ENCODE measurements at places on chromosomes 6 and 20.

- DNase-seq, result no peak
Observed at GRCh38 chr20:10014431-10014830, 20.4 kb upstream of the ANKEF1 start.

GRCh38 chr20:19335916-19336315, 123.5 kb downstream of the SLC24A3 start:
- no peak for DNase-seq

DNA sequence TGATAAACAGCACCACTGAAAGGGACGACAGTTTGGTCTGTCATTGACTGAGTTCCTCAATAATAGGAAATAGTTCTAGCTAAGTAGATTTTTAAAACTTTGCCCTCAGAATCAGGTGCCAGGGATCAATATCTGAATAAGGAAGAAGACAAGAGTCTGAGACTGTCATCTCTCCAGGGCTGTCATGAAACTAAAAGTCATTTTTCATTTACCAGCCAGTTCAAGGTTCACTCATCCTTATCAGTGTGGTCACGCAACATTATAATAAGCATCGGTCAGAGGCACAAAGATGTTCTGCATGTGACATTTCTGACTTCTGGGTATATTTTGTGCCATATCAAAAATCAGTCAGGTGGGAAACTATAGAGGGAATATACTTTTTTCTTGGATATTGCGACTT, 52.5 kb upstream of the E2F3 start:
- DNase-seq, result no peak

DNA sequence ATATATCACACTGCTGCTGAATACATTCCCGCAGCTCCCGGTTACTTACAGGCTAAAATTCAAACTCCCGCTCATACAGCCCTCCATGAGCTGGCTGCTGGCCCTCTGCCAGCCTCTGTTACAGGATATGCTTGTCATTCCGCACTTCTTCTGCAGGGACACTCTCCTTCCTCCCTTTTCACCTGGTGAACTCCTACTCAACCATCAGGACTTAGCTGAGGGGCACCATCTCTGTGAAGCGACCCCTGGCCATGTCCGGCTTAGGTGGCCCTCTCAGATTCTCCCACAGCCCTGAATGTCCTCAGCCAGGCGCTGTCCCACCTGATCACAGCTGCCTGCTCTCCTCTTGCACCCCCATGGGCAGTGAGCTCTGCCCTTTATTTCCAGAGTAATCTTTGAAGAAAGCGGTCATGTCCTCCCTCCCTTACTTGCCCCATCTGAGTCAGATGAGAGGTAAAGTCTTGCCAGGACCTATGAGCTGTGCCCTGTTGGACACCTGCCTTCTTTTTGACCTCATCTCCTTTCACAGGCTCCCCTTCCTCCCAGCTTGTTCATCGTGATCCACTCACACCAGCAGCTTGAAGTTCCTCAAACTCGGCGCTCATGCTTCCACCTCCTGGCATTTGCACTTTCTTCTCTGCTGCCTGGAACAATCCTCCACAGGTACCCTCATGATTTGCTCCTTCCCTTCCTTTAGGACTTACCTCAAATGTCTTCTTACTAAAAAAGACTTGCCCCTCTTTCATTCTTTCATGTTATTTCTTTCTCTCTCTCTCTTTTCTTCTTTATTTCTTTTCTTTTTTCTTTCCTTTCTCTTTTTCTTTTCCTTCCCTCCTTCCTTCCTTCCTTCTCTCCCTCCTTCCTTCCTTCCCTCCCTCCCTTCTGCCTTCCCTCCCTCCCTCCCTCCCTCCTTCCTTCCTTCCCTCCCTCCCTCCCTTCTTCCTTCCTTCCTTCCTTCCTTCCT, 5.6 kb downstream of the CYP24A1 start:
- no peak for DNase-seq

DNA sequence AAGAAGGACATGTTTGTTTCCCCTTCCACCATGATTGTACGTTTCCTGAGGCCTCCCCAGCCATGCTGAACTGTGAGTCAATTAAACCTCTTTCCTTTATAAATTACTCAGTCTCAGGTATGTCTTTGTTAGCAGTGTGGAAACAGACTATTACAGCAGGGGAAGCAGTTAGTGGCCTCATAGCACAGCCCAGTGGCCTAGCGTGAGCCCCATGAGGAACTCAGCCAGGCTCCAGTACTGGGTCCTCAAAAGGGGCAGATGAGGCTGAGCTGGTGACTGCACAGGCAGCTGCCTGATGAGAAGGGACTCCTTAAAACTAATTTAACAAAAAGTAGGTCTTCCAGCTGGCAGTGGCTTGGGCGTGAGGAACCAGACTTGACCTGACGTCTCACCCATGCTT, 399.9 kb downstream of the CDH26 start:
- DNase-seq, result no peak

GRCh38 chr6:31042806-31043205, 32.5 kb downstream of the MUC22 start:
- DNase-seq, result peak; percentile 13

GRCh38 chr6:136525586-136526195, 24.5 kb downstream of the MAP7 start:
- DNase-seq, result no peak

DNA sequence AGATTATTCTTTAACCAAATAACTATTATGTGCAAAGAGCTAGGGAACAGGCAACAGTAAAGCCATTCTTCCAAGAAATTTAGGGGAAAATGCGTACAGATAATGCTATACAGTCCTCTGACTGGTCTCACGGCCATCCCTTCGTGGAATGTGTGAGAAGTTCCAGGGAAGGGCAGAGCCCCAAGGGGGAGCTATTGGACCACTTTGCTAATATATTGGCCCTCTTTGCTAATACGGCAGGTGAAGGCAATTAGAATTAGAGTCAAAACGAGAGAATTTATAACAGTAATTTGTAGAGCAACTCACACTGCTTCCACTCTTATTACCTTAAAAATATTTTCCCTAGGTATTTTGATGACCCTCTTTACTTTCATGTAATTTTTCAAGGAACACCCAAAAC, 140.4 kb downstream of the IMPG1 start:
- no peak for DNase-seq

DNA sequence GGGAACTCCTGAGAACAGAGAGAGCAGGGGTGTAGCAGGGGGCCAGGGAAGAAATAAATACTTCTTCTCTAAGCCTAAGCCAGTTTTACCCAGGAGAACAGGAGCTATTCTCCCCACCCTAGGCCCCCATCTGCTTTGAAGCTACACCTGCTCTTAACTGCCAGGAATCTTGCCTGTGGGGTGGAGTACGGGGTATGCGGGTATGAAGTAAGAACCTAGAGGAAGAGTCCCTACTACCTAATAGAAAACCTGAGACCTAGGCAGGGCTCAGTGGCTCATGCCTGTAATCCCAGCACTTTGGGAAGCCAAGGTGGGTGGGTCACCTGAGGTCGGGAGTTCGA, 1.5 kb downstream of the SLC29A1 start:
- DNase-seq, result no peak

- no peak for DNase-seq
Observed at GRCh38 chr6:40359808-40360207, 227.4 kb downstream of the LRFN2 start.

DNA sequence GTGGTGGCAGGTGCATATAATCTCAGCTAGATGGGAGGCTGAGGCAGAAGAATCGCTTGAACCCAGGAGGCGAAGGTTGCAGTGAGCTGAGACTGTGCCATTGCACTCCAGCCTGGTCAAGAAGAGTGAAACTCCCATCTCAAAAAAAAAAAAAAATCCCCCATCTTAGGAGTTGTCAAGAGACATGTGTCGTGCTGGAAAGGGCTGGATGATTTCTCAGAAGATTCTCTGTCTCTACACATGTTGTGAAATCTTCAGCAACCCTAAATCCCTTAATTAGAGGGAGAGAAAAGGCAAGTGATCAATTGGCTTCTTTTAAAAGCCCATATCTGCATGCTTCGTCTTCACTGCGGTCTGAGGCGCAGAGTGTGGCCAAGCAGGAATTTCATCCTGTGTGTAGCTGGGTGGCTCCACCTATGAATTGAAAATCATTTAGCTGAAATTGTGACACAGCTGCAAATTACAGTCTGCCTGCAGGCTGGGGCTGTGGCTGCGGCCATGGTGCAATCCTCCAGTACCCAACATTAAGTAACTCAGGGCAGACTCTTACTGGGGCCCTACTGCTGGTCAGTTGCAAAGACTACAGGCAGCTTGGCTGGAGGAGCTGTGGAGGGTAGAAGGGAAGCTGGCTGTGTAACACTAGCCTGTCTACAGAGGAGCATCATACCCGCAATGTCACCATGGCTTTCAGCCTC, 3.2 kb upstream of the TGM3 start:
- DNase-seq, result no peak

- no peak for DNase-seq
Observed at GRCh38 chr6:118146584-118146983, 239.5 kb downstream of the SLC35F1 start.

DNA sequence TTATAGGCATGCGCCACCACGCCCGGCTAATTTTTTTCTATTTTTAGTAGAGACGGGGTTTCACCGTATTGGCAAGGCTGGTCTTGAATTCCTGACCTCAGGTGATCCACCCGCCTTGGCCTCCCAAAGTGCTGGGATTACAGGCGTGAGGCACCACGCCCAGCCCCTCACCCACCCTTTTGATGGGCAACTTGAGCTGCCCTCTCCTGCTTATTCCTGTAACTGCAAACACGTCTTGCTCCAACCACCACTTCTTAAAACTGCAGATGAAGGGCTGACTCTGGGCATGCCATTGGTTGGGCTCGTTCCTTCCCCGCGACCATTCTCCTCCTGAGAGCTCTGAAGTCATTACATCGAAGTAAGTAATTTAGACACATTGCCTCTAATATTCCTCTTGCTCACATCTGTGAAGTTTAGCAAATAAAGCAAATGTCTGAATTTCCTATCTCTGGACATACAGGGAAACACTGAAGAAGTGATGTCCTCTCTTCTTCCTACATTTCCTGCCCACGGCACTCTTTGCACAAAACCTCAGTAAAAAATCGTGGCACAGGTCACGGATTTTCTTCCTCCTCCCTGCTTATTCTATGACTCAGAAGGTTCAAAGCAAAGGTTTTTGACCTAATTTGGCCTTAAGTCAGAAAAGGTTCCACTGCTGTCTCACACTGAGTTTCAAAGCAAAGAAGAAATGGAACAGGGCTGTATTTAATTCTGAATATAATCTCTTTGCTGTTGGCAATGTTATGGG, 117.5 kb downstream of the GMPR start:
- no peak for DNase-seq

GRCh38 chr6:137866200-137866913, 702 bp upstream of the TNFAIP3 start:
- no peak for DNase-seq

DNA sequence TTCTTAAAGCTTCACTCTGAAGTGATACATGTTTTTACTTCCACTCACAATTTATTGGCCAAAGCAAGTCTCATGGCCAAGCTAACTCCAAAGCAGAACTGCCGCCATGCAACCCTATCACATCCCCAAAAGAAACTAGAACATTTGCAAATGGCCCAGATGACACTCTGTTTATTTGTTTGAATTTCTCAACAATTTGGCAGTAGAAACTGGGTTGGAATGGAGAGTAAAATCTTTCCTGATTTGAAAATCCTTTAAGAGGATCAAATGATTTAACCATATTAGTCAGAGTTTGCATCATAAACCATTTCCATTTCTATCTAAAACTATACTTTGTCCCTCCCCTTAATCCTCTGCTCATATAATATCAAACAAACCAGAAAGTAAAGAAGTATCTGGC, 39.1 kb upstream of the E2F3 start:
- DNase-seq, result no peak

GRCh38 chr6:25965058-25965457, 2.5 kb downstream of the TRIM38 start:
- no peak for DNase-seq

GRCh38 chr6:106785298-106785697, 155.9 kb downstream of the QRSL1 start:
- DNase-seq, result no peak

DNA sequence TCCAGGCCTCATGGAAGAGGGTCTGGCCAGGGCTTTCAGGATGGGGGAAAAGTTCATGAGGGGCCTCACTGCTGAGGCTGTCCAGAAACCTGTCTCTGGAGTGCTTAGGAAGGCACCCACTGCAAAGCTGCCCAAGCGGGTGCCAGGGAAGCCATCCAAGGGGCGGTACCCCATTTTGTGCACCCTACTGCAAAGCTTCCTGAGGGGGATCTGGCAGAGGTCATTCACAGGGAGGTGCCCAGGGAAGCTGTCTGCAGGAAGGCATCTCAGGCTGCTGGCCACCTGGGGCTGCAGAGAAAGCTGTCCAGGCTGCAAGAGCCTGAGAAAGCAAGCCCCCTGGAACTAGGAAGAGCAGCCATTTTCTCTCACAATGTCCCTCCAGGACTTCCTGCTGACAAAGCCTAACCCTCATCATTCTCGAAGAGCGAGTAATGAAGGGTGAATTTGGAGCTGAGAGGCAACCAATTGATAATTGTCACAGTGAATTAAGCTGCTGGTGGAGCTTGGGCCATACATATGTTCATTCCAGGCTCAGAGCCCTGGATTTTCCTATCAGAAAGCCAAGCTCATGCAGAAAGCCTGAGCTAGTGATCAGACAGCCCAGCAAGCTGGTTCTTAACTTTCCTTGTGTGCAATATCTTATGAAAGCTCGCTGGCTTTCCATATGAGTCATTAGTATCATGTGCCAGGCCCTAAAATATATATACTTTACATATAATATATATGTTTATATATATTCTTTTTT, 62.2 kb upstream of the SLC22A16 start:
- no peak for DNase-seq

GRCh38 chr20:60000271-60001042, 42.2 kb downstream of the CDH26 start:
- no peak for DNase-seq

DNA sequence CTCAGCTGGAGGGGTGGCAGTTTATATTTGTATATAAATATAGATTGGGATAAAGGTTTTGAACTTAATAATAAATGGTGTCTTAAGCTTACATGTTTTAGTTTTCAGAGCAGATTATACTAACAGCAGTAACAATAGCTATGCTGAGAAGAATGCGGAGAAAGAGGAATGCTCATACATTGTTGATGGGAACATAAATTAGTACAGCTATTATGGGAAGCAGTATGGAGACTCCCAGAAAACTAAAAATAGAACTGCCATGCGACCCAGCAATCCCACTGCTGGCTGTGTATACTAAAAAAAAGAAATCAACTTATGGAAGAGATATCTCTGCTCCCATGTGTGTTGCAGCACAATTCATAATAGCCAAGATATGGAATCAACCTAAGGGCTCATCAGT, 127.9 kb downstream of the BCKDHB start:
- no peak for DNase-seq

Measured in stimulated activated CD4-positive, alpha-beta T cell treated with anti-CD3 and anti-CD28 coated beads, Interleukin-1b, Interleukin-23, amount 100 ng/mL, for 48 hours (primary cell).